ENCODE measurements at places on chromosomes 1 and 21.

DNA sequence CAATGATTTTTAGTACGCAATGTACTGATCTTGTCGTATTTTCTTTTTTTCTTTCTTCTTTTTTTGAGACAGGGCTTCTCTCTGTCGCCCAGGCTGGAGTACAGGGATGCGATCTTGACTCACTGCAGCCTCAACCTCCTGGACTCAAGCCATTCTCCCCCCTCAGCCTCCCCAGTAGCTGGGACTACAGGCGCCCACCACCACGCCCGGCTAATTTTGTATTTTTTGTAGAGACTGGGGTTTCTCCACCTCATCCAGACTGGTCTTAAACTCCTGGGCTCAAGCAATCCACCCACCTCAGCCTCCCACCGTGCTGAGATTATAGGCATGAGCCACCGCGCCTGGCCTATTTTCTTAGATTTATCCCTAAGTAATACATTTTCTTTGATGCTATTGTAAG, 43.9 kb upstream of the COL6A2 start:
- DNase-seq = no peak

DNA sequence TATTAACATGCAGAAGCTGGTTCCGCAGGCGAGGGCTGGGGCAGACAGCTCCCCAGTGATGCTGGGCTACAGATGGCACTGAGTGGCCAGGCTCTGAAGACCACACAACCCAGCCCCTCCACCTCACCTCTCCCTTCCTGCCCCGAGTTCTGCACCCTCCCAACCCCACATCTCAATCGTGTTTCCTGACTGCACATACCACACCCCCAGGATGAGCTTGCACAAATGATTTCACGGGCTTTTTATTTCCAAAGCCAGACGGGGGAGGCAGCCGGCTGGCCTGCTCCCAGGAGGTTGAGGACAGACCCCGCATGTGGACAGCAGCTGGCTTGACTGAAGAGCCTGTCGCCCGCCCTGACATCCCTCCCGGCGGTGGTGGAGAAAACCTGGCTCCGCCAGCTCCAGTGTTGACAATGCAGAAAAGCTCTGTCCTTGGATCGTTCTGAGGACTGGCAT, 21.4 kb upstream of the ALDH4A1 start:
- DNase-seq = no peak

GRCh38 chr1:206537141-206537540, 29.8 kb downstream of the RASSF5 start:
- peak; percentile 13 for DNase-seq

- no peak for DNase-seq
Measured at GRCh38 chr1:11641776-11642305, 12.4 kb downstream of the FBXO2 start.

- no peak for DNase-seq
Measured at GRCh38 chr1:208077232-208078075, 166.5 kb upstream of the CD34 start.

DNA sequence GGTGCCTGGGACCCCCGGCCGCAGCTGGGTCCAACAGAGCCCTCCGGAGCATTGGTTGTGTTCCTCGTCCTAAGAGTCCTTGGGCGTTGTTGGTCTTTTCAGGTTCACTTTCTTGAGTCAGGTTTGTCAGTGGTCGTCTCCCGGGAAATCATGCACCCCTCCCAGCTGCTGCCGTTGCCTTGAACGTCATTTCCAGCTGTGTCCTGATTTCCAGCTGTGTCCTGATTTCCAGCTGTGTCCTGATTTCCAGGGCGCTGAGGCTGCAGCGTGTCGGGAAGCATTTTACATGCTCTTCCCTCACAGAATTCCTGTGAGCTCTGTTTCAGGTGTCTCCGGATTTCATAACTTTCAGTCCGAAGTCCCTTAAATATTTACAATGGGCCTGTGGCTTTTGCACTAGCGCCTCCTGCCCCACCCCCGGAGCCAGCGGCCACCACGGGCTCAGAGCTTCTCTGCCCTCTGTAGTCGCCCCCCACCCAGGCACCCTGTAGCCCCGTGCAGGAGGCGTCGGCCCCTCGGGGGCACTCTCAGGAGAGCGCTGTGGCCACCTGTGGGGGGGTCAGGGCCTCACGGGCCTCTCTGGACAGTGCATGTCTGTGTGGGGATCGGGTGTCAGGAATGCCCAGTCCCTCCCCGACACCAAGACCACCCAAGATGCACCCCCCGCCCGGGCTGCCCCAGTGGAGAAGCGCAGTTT, 66.7 kb downstream of the COL18A1 start:
- DNase-seq = peak; percentile 87

Measured in astrocyte of the spinal cord (primary cell).